ENCODE measurements at places on chromosomes 7 and 10.

- DNase-seq = no peak
These were observed 191.7 kb upstream of the C7orf33 start for GRCh38 chr7:148398844-148399365.

DNA sequence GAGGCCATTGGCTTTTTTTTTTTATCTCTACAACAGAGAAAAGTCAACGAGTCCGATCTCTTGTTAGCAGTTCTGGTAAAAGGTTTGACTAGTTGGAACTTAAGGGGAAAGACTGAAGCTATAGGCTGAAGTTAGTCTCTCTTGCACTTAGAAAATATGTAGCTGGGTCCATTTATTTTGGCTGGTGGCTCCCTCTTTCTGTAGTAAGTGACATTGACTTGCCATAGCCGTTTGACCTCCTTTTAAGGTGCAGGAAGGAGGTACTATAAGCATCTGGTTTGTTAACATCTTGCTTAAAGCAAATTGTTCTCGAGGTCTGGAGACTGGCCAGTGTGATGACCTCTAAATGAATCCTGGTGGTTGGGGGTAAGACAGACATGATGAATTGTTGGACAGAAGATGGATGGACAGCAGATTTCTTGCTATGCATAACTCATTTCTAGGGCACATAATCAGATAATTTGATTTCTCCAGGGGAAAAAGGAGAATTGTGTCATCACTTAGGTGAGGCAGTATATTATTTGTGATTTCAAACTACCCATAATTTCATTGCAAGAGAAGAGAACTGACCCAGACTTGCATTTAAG lies 356.3 kb upstream of the GALNT17 start:
- DNase-seq = peak; percentile 17

- no peak for DNase-seq
These were observed 166.7 kb downstream of the SEPTIN7 start for GRCh38 chr7:35967366-35968139.

DNA sequence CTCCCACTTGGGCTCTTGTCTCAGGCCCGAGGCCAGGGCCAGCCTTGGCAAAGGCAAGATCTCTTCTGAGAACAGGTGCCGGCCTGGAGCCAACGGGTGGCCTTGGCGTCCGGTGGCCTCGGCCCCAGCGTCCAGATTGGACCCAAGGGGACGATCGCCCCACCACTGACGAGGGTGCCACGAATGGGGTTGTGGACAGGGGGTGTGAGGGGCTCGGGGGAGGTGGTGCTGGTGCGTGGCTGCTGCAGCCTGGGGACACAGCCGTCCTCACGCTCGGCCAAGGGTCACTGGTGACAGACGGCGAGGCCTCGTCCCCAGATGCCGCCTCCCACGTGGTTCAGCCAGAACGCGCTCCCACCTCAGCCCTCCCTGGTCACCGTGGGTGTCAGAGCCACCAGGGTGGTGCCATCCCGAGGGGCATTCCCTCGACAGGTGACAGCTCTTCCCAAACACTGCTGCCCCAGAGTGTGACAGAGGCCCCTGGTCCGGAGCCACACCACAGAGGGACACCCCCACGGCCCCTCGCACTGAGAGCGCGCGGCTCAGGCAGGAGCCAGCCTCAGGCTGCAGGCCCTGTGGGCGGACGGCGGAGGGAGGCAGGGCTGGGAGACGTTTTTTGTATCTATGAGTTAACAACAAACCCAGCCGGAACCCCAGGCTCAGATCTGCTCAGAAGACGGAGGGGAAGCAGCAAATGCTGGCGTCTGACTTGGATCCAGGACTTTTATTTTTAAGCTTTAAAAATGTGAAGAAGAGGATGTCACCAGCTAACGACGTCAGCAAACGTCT lies 18.5 kb upstream of the CFAP46 start:
- no peak for DNase-seq

DNA sequence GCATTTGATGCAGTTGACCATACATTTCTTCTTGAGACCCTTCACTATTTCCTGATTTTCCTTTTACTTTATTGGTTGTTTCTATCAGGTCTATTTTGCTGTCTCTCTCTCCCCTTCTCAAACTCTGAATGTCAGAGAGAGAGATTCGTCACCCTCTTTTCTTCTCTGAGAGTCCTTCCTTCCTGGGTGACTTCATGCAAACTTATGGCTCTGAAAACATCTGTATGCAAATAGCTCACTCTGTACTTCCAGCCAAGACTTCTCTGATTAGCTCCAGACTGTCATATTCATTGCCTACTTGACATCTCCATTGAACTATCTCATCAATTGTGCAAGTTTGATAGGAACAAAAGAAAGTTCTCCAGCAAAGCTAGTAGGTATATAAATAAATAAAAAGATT lies 191.7 kb upstream of the KLF6 start:
- no peak for DNase-seq

GRCh38 chr7:39357648-39358047 lies 208.6 kb upstream of the YAE1 start:
- DNase-seq = no peak

DNA sequence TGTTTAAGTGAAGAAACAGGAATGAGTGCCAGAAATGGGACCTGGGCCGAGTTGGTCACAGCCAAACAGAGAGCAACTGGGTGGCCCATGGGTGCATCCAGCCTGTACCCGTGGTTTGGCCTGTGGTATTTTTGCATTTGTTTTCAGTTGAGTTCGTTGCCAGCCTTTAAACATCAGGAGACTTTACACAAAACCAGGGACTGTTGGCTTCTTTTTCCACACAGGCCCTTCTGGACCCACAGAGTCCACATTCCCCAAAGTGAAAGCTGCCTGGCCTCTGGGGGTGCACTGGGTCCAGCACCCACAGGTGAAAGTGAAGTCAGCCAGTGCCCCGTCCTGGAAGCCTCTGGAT lies 54.1 kb upstream of the TNS3 start:
- DNase-seq = no peak

DNA sequence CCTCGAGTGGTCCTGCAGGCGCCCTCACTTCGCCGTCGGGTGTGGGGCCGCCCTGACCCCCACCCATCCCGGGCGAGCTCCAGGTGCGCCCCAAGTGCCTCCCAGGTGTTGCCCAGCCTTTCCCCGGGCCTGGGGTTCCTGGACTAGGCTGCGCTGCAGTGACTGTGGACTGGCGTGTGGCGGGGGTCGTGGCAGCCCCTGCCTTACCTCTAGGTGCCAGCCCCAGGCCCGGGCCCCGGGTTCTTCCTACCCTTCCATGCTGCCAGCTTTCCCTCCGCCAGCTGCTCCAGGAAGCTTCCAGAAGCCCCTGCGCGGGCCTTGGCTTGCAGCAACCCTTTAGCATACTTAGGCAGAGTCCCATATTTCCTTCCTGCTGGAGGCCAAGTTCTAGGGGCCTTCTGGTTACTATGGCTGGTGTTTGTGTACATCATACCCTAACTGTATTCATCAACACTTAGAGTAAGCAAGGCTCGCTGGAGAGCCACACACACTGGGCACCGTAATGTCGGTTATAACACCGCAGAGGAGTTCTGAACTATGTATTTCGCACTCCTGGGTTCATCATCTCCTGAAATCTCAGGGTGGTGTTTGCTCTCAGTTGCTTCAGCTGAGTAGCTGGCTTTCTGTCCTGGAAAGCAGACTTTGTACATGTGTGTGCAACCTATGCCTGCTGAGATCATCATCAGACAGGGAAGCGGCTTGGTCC lies 471 bp downstream of the MGMT start:
- no peak for DNase-seq

- DNase-seq = no peak
These were observed 665.8 kb downstream of the SORCS1 start for GRCh38 chr10:106498675-106499074.

- DNase-seq = no peak
These were observed 591 bp downstream of the UBE2H start for GRCh38 chr7:129952086-129952652.

DNA sequence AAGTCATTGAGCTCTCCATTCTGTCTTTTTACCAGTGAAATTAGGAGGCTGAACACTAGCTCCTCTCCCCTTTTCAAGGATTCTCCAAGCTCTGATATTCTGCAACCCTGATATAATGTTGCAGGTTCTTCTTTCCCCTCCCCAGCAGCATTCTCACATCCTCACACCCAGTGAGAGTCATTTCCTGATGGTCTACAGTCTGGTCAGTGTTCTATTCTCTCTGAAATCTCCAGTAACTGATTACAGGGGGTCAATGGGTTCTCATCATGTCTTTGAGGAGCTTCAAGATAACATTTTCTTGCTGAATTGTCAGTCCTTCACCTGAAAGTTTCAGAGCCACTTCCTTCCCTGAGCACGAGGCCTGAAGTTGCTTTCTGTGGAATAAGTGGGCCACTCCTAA lies 299.4 kb downstream of the PTEN start:
- no peak for DNase-seq

DNA sequence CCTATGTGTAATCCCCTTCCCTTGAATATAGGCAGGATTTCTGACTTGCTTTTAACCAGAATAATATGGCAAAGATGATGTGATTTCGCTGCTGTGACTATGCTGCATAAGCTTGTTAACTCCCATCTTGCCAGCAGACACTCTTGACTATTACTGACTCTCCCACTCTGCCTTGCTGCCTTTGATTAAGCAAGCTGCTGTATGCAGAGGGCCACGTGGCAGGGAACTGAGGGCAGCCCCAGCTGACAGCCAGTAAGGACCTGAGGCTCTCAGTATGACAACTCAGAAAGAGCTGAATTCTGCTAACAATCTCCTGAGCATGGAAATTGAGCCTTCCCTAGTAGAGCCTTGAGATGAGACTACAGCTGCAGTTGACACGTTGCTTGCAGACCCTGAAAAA lies 279.4 kb upstream of the CACNA2D1 start:
- DNase-seq = no peak

GRCh38 chr10:17134737-17135260 lies 5.2 kb upstream of the CUBN start:
- no peak for DNase-seq

- no peak for DNase-seq
These were observed 64.1 kb upstream of the ASAH2 start for GRCh38 chr10:50315424-50315823.

DNA sequence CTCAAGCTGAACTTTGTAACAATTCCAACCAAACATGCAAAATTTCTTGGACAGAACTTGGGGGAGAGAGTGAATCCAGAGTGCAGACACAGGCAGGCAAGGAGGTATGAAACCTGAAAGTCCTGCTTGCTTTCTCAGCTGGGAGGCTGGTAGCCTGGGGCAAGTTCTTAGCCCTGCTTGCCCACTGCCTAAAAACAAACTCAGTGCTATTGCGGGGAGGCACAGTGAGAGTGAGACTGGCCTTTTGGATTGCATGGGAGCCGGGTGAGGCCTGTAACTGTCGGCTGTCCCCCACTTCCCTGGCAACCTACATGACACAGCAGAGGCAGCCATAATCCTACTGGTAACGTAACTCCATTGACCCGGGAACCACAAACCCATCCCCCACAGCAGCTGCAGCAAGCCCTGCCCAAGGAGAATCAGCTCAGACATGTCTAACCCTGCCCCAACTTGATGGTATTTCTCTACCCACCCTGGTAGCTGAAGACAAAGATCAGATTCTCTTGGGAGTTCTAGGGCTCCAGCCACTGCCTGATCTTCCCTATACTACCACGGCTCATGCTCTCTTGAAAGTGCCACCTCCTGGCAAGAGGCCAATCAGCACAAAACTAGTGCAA lies 663.6 kb downstream of the GRM8 start:
- DNase-seq = no peak

All from iPS DF 19.7 (cell line).